ENCODE measurements at places on chromosomes 4 and X.

GRCh38 chr4:55635282-55635681, 816 bp downstream of the NMU start:
- DNase-seq, result no peak

DNA sequence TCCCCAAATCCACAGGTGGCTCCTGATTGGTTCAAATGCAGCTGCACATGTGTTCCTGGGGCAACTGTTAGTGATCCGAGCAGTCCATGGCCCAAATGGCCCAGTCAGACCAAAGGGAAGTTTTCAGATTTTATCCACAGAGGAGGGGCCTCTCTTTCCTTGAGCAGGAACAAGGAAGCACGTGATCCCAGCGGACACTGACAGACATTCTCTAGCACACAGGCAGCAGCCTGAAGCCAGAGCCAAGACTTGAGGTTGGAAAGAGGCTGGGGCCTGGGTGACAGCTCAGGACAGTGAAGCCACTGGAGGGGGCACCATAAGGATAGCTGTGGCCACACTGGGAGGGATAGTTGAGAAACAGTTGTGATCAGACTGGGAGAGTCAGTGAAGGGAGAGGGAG, 3.5 kb upstream of the ZFP92 start:
- no peak for DNase-seq

DNA sequence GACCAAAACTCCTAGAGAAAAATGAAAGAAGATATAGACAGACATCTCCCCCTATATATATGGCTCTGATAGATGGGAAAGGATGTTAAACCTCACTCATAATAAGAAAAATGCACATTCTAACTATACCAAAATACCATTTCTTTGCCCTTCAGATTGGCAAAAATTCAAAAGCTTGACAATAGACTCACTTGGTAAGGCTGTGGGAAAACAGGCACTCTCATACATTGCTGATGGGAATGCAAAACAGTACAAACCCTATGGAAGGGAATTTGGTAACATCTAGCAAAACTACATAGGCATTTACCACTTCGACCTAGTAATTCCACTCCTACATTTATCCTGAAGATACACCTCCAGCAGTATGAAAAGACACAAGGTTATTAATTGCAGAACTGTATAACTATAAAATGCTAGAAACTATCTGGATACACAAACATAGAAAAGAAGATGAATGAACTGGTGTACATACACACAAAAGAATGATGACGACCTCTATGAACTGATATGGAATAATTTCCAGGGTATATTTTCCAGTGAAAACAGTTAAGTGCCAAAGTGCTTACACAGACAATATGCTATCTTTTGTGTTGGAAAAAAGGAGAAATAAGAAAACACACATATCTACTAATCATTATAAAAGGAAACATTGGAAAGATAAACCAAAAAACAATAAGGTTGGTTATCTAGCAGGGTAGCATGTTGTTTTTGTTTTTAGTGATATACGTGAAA, 48.5 kb downstream of the WDFY3 start:
- no peak for DNase-seq

- no peak for DNase-seq
Observed at GRCh38 chrX:18893536-18893935, 90.4 kb downstream of the PHKA2 start.

DNA sequence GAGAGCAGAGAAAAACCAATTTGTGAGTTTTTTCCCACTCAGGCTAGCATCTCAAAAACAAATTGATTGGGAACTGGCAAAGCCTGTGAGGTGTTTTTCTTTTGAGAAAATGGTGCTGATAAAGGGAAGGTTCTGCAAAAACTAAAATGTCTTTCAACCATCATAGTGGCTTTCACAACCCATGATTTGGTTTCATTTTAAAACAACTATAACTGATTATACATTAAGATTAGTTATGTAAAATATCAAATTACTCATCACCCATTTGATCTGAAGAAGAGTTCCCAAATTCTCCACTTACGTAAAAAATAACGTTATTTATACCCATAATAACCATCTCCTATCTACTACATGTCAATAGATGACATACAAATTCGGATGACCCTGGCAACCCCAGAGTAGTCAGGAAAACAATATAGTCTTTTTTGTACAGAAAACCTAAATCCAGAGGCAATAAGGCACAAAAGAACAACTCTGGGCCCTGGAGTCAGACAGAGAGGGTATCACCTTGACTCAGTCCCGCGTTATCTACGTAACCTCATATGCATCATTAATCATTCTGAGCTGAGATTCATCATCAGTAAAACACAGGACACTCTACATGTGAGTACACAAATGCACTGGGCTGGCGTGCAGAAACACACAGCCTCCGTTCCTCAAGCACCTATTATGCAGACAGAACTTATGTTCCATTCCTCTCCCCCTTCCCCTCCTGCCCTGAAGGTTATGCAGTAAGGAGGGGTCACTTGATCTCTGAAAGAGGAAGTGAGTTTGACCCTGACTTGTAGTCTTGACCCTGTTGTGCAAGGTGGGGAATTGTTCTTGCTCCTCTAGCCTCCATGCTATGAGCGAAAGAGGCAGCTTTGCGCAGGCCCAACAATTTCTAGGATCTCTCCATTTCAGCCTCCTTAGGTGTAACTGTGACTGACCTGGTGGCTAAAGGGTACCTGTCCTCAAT, 82.2 kb downstream of the SLC9A7 start:
- DNase-seq, result no peak

DNA sequence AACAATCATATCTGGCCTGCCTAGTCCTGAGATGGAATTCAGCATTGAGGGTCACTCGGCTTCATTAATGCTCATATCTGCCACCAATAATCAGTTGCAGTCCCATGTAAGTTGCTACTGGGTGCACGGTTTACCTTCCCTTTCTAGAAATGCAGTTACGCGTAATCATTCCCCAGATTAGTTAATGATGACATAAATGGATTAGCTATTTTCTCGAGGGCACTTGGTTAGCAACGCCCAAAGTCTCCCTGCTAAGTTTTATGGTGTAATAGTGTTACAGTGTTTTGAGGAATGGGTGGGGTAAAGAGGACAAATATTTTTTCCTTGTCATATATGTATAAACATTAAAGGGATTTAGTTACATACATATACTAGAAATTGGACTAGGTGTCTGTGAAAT, 118.8 kb downstream of the MID1 start:
- no peak for DNase-seq

DNA sequence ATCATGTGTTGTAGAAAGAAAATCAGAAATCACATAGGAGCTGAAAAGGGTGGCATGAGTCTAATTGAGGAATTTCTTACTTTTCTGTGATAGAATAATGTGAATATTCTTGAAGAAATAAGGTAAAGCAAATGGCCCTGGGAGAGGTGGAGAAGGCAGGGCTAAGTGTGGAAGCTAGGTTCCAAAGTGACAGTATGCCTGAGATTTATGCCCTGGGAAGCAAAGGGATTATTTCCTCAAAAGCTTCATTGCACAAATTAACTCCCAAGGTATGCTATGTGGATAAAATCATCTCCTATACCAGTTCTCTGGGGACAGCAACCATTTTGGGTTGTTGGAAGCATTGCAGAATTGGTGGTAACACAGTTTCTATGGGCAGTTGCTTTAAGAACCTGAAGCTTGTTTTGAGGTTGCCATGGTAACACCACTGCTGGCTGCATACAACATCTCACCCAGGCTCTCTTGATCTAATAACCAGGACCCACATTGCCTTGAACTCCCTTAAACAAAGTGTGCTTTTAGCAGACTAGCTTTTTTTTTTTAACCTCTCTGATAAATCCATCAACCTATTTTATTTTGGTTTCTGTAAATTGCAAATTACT, 21.0 kb downstream of the MAOA start:
- DNase-seq, result no peak

DNA sequence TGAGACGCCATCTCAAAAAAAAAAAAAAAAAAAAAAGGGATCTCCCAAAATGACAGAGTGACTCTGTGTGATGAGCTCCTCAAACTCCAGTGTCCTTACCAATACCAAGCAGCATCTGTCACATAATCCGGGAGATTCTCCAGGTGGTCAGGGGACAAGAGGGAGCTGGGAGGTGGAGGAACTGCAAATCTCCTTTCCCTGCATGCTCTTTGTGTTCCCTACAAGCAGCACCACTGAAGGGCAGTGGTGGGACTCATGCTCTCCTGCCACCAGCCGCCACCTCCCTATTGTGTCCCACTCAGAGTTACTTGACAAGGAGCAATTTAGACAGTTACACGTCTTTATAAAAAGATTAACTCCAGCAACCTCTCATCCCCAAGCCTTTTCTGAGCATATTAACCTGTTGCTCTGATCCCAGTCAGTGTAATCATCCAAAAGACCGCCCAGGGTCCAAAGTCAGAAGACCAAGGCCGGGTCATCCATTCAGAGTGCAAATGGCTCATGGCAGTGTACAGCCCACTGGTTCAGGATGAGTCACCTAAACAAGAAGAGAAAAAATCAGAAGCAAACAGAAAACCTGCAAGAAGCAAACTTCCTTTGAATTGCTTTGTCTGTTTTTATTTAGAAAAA, 23.6 kb downstream of the MGST2 start:
- DNase-seq, result no peak

DNA sequence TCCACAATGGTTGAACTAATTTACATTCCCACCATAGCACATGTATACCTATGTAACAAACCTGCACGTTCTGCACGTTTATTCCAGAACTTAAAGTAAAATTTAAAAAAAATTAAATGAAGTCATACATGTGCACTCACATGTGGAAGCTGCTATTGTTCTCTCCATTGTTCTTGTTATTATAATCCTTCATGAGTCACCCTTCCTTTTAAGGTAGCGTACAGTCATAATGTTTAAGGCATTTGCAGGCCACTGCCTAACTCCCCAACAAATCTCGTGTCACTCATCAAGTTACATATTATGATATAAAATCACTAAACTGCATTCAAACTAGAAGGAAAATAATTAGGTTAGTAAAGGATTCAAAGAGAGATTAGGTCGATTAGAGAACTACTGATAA, 63.6 kb downstream of the SLC7A11 start:
- no peak for DNase-seq

- peak; percentile 7 for DNase-seq
Observed at GRCh38 chrX:119118780-119119395, 8.7 kb downstream of the KIAA1210 start.

- peak; percentile 48 for DNase-seq
Observed at GRCh38 chr4:2961811-2962441, 1.3 kb downstream of the NOP14 start.

DNA sequence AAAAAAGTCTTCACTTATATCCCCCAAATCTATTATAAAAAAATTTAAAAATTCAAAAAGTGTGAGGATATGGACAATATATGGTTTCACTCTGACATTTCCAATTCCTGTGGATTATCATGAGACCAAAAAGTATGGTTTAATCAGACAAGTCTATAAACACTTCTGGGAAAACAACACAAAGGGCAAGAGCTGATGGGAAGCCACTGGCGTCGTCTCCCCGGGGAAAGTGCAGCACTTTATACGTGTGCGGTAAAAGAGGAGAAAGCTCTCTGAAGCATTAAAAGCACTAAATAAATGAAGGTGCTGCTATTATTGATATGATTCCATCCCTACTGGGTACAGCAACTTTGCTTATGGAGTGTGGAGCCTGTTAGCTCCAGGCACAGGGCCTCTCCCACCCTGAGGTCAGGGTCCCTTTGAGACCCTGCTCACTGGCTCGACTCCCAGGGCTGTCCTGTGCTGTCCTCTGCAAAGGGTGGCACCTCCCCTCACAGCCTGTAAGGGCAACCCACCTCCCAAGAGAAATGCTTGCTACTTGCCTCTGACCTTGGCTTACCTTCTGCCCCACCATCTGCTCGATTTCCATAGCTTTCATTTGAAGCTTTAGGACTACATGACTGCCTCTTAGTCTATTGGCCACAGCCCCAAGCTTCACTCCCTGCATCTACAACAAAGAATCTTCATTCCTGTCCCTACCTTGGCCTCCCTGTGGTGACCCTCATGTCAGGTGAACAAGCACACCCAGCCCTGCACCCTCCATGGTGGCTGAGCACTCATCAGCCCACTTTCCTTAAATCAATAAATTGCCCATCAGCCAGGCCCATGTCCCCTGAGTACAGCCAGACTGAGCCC, 248.6 kb downstream of the HNRNPD start:
- DNase-seq, result no peak

GRCh38 chrX:149506349-149506748, 1.2 kb upstream of the IDS start:
- DNase-seq, result no peak

- no peak for DNase-seq
Observed at GRCh38 chr4:184282895-184283654, 65.4 kb upstream of the ENPP6 start.

GRCh38 chr4:9898596-9899305, 117.3 kb downstream of the DRD5 start:
- no peak for DNase-seq

All from activated CD4-positive, alpha-beta T cell treated with anti-CD3 and anti-CD28 coated beads, Interleukin-2, amount 50 U/mL, for 24 hours (primary cell).